Aorta (tissue), 5 donors: ENCODE measurements at places on chromosomes 13 and 19. TPM values are rescaled to one million over a fixed set of nuclear protein-coding genes. Genes with fewer than 3 reads are reported as not detected.

DNA sequence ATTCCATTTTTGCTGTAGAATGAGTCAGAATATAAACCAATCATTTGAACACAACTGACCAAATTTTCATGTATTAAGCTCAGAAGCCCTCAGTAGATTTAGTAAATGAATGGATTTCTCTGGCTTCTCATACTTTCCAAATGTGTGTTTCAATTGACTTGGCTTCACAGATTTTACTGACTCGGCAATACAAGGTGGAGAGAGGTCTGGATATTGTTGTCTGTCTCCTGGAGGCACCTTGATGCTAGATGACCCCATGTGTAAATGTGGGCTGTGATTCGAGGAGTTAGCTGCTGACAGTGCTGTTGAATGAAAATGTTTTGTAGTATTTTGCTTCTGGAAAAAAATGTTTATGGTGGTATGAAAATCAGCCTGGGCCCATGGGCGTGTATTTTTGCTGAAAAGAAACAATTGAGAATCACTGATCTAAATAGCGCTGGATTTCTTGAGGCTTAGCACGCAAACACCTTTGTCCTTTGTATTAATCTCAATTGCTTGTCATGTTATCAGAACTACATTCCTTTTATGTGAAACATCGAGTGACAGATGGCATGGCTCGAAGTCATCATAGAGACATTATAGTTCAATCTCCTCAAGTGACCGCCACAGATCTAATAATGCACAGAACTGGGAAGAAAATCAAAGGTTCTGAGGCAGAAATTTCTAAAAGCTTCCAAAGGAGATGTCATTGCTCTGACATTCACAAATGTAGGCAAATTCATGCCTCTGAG is 41.2 kb upstream of the UBAC2 start:
- no peak for DNase-seq

DNA sequence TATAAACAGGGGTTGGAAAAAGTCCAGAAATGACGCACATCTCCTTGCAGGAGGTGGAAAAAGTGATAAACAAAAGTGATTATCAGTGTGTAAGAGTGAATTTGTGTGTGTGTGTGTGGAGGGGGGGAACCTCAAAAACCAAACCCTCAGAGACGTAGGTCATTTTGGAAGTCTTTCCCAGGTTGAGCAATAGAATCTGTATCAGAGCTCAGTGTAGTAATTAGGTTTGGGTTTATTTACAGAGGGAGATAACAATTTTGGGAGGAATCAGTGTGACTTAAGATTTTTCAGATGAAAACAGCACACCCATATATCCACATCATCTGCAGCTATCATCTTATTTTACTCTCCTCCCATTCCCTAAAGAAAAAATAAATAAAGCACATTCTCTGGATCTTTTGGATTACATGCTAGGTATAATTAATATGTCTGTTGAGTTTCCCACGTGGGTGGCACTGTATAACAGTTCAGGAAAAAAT is 406.4 kb downstream of the FGF9 start:
- no peak for DNase-seq

GRCh38 chr13:37257051-37257450 is 151.6 kb upstream of the CSNK1A1L start:
- DNase-seq = no peak

DNA sequence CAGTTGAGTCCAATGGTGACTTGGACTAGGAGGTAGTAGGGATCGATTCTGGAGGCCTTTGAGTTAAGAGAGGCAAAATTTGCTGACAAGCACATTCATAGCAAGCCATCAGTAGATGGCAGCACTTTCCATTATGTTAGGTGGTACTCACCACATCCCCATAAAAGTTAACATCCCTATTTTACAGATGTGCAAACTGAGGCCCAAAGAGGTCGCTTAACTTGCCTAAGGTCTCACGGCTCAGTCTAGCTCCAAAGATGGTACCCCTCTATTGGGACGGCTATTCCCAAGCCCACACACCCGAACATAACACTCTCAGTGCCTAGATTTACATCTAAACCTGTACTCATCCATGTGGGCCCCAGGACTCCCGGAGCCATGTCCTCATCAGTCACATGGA is 21.5 kb upstream of the FOSB start:
- DNase-seq = no peak

DNA sequence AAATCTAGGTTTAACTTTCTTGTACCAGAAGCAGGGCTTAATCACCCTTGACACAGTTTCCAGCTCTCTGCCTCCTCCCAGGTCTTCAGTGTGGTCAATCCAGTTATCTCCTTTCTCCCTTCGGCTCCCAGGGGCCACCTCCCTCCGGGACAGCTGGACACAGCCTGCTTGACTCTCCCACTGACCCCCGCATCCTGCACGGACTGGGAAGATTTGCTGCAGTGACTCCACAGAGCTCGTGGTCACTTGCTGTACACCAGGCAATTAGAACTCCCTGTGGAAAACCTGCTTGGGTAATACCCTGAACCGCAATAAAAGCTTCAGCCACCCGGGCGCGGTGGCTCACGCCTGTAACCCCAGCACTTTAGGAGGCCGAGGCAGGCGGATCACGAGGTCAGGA is 116.5 kb downstream of the NUFIP1 start:
- no peak for DNase-seq

DNA sequence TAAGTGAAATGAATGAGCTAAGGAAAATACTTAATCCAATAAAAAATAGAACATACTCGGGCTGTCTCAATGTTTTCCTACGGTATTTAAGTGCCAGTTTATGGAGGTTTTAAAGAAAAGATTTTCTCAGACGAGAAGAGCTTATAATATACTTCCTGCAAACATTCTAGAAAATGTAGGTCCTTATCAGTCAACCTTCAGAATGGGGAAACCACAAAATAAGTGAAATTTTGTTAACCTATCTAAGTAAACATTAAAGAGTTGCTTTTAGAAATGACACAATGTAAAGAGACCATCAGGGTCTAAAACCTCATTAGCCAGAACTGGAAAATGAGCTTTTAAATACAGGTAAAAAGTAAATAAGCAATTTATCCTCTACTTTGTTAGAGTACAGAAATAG is 12.1 kb downstream of the MIR17HG start:
- DNase-seq = no peak

Gene TMEM272
- not detected for polyA plus RNA-seq

- DNase-seq = no peak
Measured at GRCh38 chr13:38543561-38543960, 143.3 kb upstream of the FREM2 start.

Gene PSG4
- not detected for polyA plus RNA-seq

Gene VAV1
- polyA plus RNA-seq = 1.9 TPM

GRCh38 chr13:29849731-29850212 is 645 bp downstream of the UBL3 start:
- DNase-seq = peak; percentile 88

DNA sequence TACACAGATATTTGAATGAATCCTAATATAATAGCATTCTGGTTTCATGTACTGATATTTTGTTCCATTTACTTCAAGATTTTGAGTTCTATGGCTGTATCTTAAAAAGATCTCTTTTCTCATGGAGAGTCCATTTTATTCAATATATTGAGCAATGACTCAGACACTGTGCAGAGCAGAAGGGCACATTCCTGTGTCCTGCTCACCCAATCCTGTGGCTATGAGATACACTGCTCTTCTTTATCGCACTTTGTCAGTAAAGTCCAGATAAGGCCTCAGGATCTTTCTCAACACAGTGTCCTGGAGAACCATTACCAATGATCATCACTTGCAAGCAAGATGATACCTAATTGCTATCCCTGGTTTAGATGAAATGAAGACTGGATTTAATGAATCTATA is 155.0 kb downstream of the CYSLTR2 start:
- no peak for DNase-seq

Gene ATXN8OS
- polyA plus RNA-seq = not detected

Gene EDNRB
- 1.9 TPM for polyA plus RNA-seq

DNA sequence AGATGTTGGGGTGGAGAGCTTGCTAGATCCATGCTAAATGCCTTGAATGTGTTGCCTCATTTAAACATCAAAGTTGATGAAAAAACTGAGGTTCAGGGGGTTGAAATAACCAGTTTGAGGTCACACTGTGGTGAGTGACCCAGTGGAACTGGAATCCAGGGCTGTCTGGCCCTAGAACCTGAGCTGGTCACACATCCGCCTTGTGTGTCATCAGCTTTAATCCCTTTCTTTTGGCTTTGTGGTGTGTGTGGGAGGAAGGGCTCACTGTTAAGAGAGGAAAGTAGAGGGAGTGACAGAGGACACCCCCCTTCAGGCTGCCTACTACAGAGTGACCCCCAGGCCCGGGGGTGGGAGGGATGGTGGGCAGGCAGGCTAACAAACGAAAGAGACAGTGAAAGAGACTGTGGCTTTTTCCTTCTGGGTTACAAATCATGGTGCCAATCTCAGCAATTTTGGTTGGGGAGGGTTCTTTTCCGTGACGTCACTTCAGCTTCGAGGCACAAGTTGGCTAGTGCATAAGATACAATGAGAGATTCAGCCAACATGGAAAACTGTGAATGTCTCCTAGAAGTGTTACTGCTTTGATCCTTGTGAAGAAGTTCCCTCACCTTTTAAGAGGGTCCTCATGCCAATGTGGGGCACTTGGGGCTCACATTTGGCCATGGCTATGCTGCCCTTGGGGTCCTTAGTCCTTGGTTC is 164.9 kb downstream of the DLEU7 start:
- no peak for DNase-seq

DNA sequence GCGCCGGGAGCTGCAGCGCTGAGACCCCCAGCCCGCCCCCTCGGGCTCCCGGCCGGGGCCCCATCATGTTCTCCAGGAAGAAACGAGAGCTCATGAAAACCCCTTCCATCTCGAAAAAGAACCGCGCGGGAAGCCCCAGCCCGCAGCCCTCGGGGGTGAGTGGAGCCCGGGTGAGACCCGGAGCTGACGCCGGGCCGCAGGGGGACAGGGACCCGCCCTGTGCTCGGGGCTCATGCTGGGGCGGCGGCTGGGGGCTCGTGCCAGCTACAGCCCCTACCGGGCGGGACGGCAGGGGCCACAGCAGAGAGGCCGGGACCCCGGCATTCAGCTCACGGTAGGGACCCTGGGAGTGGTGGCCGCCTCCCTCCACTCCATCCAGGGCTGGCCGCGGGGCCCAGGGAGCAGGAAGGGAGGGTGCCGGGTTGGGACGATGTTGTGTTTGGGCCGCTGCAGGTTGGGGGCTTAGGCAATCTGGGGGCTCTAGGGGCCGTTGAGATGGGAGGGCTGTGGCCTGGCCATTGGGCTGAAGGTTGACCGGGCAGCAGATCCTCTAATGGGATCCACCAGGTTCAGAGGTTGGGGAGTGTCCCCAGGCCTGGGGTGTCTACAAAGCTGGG is 482 bp downstream of the ARHGAP45 start:
- DNase-seq = peak; percentile 77
